EL (cell line): ENCODE measurements at places on chromosomes 3 and 15.

DNA sequence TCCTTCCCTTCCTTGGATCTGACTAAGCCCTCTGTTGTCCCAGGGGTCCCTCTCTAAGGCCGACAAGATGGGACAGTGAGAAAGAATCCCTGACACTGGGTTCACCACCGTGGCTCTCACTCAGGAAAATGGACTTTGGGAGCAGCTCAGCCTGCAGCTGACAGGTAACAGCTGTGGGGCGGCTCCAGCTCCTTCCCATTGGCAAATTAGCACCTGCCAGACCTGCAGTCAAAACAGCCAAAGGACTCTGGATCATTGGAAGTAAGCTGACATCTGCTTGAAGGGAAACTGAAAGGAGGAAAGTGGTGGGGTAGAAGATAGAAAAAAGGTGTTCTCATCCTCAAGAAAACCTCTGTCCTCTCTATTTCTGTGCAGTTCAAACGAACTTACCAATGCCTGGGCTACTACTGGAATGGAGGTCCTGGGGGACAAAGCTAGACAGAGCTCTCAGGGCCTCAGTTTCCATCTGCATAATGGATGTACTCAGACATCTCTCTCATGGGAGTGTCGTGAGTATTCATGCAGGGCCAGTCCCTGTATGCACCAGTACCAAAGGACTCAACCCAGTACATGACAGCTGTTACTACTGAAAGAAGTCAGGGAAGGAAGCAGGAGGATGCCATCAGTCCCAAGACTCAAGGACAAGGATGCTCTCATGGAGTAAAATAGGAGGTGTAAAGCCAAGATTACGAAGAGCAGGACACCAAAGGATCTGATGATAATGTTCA, 53.6 kb upstream of the DCLK3 start:
- no peak for DNase-seq

GRCh38 chr3:164094546-164094945, 983.8 kb downstream of the SI start:
- no peak for DNase-seq

DNA sequence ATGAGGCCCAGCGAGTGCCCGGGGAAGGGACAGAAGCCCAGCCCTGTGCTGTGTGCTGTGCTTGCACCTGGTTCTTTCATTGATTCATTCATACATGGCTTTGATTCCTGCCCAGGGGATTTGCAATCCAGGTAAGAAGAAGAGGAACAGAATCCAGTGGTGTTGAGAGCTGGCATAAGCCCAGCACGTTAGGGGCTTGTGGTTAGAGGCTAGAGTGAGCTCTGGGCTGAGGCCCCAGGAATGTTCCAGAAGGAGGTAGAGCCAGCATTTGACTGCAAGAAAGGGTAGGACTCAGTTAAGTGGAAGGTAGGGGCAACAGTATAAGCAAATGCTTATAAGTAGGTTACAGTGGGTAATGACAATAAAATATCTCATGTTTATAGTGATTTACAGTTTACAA, 2.3 kb downstream of the VWA5B2 start:
- no peak for DNase-seq

DNA sequence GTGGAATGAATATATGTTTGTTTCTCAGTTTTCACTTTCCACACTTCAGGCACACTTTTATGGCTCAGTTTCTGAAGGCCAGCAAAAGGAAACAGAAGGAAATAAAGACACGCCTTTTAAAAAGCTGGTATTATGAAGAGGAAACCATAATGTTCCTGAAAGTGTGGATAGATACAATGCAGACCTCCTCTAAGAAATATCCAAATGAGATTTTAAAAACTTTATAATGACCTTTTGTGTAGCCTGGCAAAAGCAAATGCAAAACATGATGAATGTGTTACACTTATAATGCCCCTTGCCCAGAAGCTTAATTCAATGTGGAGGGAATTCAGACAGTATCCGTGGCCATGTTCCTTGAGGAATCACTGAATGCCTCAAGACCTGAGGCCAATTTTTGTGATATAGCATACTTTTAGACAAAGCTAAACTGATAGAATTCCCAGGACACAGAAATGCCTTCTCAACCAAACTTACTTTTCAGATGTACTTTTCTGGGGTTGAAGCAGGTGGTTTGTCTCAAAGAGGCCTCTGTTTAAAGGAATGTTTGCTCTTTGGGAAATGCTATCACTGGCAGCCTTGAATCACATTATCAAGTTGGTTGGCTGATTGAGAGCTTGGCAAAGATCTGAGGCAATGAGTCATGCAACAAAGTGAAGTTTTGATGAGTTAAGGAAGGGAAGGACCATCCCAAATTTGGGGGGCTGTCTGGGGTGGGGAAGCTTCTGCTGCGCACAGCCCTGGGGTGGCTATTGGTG, 77.1 kb upstream of the CACNA2D3 start:
- no peak for DNase-seq

- DNase-seq = peak; percentile 23
Observed at GRCh38 chr3:117887901-117888300, 1146.7 kb downstream of the IGSF11 start.

DNA sequence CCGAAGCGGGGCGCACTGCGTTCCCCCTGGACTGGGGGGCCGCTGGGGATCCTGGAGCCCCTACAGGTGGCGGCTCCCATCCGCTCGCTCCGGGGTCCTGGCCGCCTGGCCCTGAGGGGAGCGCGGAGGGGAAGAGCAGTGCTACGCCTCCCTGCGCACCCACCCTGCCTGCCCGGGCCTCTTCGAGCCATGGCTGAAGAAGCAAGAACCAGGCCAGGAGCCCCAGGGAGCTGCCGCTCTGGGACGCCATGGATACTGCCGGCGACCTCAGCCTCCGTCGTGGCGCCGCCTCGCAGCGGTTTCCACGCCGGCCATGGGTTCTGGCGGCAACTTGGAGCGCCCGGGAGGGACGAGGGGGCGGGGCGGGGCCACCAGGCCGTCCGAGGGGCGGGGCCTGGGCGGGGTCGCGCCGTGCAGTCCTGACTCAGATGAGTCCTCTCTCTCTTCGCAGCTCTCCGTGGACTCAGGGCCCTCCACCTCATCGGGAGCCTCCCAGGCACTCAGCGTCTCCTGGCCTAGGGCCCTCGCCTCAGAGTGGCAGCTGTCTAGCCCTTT, 50.9 kb downstream of the MYL3 start:
- peak; percentile 75 for DNase-seq

- no peak for DNase-seq
Observed at GRCh38 chr3:172877011-172877410, 126.5 kb downstream of the ECT2 start.

GRCh38 chr3:124281453-124282316, 289.8 kb upstream of the ROPN1 start:
- peak; percentile 58 for DNase-seq

DNA sequence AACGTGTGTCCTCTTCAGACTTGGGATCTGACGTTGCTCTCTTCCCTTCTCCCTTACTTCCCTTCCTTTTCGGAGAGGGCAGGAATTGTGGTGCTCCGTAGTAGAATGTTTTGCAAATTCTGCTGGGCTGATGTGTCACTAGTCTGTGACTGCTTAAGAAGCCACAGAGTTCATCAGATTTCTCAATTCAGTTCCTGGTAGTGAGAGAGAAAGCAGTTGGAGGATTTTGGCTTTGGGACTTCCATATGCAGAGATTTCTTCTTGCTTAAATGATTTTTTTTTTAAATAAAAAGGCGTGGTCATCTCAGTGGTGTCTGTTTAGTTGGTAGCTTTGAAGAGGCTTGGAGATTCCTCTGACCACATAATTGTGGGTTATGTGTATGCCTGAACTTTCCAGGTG, 10.1 kb downstream of the CEMIP start:
- peak; percentile 16 for DNase-seq

- DNase-seq = no peak
Observed at GRCh38 chr3:29932696-29933325, 651.9 kb downstream of the RBMS3 start.

- no peak for DNase-seq
Observed at GRCh38 chr15:98872774-98873173, 134.8 kb downstream of the PGPEP1L start.

GRCh38 chr3:60854791-60855190, 396.5 kb downstream of the FHIT start:
- no peak for DNase-seq

DNA sequence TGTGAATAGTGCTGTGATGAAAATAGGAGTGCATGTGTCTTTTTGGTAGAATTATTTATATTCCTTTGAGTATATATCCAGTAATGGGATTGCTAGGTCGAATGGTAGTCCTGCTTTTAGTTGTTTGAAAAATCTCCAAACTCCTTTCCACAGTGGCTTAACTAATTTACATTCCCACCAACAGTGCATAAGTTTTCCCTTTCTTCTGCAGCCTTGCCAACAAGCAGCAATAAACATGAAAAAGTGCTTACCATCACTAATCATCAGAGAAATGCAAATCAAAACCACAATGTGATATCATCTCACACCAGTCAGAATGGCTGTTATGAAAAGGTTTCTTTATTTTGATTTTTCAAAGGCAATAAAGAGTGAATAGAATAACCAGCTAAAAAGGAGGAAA, 1105.9 kb downstream of the NAALADL2 start:
- no peak for DNase-seq

GRCh38 chr15:90790057-90790456, 72.9 kb downstream of the BLM start:
- DNase-seq = no peak

DNA sequence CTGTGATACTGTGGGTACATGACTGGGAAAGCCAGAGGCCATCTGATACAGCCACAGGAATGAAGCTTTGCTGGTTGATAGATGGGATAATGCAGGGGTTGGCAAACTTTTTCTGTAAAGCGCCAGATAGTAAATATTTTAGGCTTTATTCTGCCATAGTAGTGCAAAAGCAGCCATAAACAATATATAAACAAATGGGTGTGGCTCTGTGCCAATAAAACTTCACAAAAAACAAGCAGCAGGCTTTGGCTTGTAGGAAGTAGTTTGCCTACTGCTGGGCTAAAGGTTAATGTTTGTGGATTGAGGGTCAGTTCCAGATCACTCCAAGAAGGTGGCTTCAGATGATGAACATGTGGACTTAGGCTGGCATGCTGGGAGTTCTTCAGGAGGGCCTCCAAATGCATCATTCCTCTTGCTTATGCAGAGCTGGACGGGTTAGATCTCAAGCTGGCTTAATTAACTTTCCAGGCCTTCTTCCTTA, 305.7 kb downstream of the RPLP1 start:
- DNase-seq = peak; percentile 47

GRCh38 chr3:38610436-38610835, 39.1 kb downstream of the SCN5A start:
- no peak for DNase-seq

DNA sequence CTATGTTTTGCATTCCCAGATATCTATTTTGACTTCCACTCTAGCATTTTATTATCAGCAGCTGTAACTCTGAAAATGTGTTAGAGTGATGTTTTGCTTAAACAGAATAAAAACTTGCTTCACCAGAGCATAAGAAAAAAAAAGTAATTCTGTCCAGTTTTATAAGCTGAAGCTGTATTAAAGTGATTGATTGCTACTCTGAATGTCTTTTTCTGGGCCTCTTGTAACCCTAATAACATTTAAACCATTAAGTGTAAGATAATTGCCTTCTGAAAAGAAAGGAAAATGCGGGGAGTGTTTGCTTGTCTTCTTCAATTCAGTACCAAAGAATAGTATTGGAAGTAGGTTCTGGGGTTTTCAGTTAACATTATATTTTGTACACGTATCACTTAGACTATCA, 57.9 kb upstream of the UBE2E1 start:
- no peak for DNase-seq

GRCh38 chr3:194588236-194588635, 45.0 kb downstream of the TMEM44 start:
- DNase-seq = no peak

DNA sequence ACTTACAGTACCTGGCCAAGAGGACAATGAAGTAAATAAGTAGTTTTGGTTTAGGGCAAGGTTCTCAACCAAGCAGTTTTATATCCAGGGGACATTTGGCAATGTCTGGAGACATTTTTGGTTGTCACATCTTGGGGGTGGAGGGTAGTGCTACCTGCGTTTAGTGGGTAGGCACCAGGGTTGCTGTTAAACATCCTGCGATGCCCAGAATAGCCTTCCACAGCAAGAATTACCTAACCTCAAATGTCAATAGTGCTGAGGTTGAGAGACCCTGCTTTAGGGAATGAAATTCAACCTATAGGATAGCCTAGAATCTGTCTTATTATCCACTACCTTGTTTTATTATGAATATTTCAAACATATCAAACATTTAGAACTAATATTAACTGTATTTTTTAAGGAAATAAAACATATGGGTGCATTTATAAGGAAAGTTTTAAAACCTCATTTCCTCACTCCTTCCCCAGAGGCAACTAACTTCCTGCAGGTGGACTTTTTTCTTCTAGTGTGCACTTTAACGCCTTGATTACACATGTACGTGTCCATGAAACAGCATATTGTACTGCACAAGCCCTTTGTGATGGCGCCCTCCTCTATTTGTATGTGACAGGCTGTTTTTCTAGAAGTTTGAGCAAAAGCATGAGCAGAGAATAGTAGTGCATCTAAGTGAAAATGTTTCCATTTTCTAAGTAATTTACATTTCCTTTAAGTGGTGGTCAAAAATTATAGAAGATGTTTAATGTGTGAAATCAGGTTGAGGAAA, 57.1 kb downstream of the TRAK1 start:
- no peak for DNase-seq

- DNase-seq = peak; percentile 73
Observed at GRCh38 chr3:71536376-71536965, 47.1 kb downstream of the FOXP1 start.

- no peak for DNase-seq
Observed at GRCh38 chr3:75218577-75218976, 445.6 kb upstream of the FRG2C start.

DNA sequence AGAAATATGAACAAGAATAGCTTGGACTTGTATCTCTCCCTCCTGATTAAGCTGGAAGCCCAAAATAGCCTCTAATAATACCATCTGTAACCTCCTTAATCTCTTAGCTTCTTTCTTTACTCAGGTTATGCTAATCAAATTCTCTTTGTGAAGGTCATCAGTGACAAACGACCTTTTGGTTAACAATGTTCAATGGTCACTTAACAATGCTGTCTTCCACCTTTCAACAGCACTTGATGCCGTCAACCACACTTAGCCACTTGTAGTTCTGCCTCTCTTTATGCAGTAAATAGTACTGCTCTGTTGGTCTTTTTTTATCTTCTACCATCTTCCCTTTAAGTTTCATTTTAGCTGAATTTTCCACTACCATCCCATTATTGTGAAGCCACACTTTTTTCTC, 476.6 kb upstream of the TGFBR2 start:
- DNase-seq = no peak

- peak; percentile 46 for DNase-seq
Observed at GRCh38 chr15:55241891-55242290, 45.1 kb upstream of the RSL24D1 start.
